ENCODE measurements at places on chromosomes 1 and 21. TPM values are rescaled to one million over a fixed set of nuclear protein-coding genes. Genes with fewer than 3 reads are reported as not detected.

DNA sequence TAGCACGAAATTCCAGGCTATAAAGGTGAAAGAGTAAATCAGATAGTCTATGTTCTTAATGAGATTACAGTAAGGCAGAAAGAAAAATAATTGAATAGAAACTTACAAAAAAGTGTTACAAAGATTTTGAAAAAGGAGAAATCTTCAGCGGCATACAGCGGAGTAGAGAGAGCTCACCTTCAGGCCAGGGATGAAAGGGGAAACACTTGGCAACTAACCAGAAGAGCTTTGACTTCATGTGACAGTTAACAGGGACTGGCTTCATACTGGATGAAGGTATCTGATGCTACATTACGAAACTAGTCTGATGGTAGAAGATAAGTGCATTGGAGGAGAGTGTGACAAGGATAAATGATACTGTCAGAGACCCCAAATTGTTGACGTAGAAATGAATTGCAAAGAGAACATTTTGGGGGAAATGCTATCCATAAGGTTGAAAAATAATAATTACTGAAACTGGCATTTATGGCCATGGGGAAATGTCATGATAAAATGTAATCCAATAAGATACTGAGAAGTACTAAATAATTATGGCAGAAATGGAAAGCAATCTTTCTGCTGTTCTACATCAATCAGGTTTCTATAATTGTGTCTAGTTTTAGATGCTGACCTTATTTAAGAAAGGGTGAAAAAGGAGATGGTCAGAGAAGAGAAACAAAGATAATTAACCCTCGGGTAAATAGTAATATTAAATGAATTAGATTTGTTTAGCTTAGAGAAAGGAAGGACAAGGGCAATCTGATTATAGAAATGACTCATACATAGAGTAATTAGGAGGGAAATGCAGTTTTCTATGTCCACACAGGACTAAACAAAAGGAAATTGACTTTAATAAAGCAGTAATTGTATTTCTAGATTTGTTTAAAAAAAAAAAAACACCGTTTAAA, 808.7 kb downstream of the NCAM2 start:
- DNase-seq = no peak

DNA sequence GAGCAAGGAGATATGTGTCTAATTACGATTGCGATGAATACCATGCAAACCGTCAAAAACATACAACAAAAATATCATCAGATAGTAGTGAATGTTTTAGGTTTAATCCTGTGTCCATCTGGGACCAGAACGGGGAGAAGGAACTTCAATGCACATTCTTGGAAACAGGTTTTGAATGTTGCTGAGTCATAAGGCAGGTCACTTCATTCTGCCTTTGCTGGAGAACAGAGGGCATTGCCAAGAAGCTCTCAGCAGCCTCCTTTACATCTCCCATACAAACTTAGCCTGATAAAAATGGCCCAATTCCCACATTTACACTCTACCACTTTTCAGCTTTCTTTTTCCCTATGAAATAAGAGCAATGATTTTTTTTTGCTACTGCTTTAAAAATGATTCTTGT, 78.0 kb upstream of the KCNJ6 start:
- DNase-seq = no peak

GRCh38 chr1:19351873-19352272, 39.7 kb downstream of the SLC66A1 start:
- DNase-seq = no peak

CD160 gene
- 2.3 TPM for polyA plus RNA-seq

DNA sequence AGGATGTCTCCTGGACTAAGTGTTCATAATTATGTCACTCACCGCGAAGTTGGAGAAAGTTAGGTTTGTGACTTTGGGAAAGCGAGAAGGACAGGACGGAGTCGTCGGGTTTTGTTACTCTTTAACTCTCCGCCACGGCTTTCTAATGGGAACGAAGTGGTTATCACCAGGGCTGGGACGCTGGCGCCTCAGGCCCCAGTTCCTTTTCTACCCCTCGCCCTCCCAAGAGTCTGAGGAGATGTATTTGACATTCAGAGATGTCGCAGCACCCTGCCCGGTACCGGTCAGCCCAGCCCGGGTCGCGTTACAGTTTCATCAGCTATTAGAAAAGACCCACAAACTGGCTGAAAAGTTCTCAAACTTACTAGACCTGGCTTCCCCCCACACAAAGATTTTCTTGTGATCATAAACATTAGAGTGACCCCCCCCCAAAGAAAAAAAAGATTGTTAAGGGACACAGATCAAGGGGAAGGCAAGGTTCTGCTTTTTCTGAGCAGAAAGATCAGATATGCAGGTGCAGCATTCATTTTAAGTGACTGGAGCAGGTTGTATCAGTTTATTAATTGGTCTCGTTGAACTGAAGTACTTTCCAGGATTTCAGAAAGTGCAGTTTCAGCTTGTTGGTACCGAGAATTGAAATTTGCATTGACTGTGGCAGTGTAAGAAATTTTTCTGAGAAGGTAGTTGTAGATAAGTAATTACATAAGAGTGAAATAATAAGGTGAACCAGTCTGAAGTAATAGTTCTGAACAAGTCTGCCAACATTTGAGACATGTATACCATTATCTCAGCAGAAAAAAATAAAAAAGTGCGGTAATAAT, 859 bp upstream of the ZBTB18 start:
- no peak for DNase-seq

Measured in left renal cortex interstitium (tissue), 4 donors.